Occipital lobe (tissue), 3 donors: ENCODE measurements at places on chromosomes 3 and 15.

DNA sequence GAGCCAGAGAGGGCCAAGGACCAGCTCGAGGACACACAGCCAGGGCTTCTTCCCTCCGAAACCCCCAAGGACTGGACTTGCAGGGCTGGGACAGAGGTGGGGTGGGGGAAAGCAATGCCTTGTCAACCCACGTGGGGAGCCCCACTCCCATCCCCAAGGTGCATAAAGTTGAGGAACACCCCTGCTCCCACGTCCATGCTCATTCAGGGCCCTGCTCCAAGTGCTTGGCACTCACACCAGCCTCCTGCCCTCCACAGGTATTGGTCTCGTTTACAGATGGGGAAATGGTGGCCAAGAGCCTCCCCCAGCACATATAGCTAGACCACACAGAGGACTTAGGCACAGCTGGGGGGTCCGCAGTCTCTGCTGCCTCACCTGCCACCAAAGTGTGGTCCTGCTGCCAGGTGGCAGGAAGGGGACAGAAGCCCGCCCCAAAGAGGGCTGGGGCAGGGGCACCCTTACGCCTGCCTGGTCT is 50.5 kb upstream of the CSPG4 start:
- no peak for DNase-seq

GRCh38 chr3:48039487-48040190 is 23.4 kb upstream of the MAP4 start:
- no peak for DNase-seq

DNA sequence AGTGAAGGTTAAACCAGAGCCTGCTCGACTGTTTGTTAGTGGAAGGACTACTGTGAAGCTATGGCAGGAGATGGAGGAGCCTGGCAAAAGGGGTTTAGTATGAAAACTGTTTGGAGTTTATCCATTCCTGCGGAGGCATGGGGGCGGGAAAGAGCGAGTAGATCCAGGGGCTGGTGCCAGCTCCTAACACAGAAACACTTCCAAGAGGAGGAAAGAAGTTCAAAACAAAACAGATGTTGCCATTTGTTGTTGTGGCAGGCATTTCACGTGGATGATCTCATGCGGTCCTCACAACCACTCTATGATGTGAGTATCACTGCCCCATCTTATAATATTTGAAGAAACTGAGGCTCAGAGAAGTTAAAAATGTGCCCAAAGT is 30.7 kb upstream of the KY start:
- DNase-seq = peak; percentile 17

DNA sequence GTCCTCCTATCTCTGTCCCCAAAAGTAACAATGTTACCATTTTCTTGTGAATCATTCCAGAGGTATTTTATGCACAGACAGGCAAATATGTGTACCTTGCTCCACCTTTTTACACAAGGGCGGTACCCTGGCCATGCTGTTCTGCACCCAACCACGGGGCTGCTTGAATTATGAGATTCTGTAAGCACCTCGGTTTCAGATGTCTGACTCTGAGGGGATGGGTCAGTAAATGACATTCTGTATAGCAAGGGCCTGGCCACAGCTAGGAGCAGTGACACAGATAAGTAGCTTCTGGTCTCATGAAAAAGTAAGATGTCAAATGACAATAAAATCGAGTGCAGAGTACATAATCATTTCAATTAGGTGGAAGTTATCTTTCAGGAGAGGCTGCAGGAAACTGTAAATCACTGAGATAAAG is 30.4 kb upstream of the FLNB start:
- no peak for DNase-seq

GRCh38 chr3:127788451-127788909 is 33.8 kb downstream of the MGLL start:
- no peak for DNase-seq

DNA sequence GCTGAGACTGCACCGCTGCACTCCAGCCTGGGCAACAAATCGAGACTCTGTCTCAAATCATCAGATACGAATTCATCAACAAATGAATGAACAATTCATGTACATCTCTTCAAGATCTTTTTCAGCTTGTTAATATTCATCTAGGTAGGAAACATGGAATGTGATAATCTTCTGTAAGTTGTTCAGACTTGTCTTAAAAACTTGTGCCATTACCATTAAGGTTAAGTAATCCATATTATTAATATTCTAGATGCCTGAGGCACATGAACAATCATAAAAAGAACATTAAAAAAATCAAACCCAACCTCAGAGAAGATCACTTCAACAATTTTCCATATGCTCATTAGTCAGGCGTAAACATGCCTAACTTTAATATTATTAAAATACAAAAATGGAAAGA is 36.2 kb downstream of the CHSY1 start:
- DNase-seq = no peak
